NCI-H1417 (cell line): ENCODE measurements at places on chromosomes 4 and X.

GRCh38 chr4:184628103-184628502 is 21.1 kb downstream of the CASP3 start:
- DNase-seq: no peak

DNA sequence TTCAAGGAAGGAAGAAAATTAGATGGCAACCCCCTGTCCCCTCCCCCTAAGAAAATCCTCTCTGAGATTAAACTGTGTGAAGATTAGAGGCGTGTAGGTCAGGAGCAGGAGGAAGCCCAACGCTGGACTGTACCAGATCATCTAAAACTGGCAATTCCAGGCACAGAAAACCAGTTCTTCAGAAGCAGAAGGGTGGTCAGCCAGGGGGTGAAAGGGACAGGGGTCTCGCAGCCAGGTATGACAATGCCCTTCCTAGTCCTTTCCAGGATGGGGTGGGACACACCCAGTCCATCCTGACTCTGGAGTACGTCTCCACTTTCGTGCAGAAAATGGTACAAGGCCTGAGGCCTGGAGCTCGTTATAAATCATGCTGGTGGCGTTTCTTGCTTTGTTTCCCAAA is 3.3 kb upstream of the RHOH start:
- no peak for DNase-seq

DNA sequence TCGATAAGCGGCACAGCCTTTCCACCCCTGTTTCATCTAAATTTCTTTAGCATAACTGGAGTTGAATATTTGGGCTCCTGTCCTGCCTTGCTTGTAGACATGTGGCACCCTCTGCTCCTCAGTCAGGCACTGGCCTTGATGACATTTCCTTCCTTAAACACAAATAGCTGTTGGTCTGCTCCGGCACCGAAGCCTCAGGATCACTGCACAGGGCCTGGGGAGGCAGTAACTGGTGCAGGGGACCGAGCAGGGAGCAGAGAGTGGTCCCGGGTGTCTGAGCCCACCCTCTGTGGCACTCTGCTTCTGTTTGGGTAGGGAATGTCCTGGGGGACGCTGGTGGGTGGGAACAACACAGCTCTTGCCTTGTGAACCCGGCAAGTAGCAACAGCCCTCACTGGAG is 13.6 kb downstream of the RGS12 start:
- no peak for DNase-seq

- DNase-seq: no peak
Observed at GRCh38 chrX:48511560-48511959, 2.8 kb downstream of the PORCN start.

DNA sequence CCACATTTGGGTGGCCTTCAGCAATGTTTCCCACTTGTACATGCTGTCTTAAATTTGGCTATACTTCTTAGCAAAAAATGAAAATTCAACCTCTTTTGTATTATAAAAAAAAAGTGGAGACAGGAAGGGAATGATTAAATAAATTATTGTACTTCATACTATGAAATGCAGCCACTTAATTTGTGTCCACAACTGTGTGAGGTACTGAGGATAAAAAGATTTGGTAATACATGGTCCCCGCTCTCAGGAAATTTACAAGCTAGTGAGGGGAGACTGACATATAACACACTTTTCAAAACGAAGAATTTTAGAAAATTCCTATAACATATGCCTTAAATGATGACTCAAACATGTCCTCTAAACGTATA is 105.0 kb downstream of the HNRNPD start:
- no peak for DNase-seq

- no peak for DNase-seq
Observed at GRCh38 chr4:96016634-96017299, 176.9 kb downstream of the PDHA2 start.

DNA sequence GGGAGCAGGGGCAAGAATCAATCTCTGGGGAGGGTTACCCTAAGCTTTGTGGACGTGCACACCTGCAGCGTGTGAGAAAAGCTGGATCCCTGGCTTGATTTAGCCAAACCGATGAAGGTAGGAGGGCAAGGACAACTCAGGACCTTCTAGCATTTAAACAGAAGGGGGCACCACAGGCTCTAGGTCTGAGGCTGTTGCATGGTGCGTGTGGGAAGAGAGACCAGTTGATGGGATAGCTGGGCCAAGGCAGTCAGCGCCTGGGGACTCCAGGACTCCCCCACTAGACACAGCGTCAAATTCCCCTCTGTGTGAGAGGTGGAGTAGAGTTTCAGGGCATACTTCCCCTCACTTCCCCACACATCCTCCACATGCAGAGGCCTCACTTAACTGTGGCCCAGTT is 4.3 kb downstream of the GABRQ start:
- DNase-seq: no peak

DNA sequence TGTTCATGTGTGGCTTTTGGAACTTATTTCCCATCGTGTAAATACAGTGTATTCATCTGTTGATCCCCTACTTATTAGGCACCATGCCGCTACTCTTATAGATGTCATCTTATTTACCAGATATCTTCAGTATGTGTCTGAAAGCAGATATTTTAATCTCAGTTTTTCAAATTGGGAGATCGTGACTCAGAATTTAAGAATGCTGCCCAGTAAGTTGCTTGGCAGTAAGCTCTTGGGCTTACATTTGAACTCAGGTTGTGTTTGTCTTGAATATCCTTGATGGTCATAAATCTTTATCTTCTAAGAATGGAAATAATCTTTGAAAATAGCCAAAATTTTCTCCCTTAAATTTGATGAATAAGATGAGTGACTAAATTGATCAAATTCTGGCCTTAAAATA is 45.9 kb upstream of the RPA4 start:
- no peak for DNase-seq

- DNase-seq: no peak
Observed at GRCh38 chr4:33737726-33738125, 2506.6 kb downstream of the ARAP2 start.

DNA sequence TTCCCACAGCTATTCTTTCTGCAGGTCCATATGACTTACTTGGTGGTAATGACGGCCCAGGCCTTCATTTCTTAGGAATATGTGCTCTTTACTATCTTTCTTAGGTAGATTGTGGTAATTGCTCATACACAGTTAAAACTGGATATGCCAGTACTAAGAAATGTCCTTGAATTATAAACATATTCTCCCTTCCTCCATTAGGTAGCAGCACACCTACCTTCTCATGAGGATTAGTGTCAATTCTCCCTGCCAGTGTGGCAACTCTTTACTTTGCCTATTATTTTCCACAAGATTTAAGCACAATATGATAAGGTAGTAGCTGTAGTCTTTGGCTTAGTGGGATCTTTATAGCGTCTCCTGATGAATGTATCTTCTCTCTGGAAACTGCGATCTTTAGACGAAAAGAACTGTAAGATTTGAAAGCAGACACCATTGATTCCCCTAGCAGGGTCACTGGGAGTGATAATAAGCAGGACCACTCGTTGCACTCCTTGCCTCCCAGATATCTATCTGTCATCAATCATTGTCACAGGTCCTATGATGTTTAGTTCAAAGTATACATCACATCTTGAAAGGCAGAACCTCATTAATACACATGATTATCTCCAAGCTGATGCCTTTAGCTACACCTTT is 1240.7 kb downstream of the C4orf33 start:
- peak; percentile 18 for DNase-seq

DNA sequence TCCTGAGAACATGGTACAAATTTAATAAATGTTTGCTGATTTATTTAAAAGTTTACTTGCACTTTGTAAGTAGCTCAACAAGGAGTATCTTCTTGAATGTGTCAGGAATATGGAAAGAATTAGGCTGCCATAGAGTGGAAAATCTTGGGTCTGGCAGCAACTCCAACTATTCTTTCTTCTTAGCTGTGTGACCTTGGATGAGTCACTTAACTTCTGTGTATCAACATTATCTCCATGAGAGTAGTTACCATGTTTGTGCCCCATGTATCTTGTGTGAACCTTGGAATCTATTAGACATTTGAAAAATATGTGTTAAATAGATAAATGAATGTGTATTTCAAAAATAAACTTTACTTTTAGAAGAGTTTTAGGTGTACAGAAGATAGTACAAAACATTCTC is 348.8 kb downstream of the GBA3 start:
- no peak for DNase-seq

DNA sequence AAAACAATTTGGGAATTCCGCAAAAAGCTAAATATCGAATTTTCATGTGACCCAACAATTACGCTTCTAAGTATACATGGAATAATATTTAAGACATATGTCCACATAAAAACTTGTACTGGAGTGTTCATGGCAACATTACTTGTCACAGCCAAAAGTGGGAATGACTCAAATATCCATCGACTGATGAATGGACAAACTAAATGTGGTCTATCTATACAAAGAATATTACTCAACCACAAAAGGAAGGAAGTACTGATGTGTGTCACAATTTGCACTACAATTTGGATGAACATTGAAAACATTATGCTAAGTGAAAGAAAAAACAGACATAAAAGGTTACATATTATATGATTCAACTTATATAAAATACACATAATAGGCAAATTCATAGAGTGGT is 71.9 kb downstream of the AFF2 start:
- DNase-seq: no peak

DNA sequence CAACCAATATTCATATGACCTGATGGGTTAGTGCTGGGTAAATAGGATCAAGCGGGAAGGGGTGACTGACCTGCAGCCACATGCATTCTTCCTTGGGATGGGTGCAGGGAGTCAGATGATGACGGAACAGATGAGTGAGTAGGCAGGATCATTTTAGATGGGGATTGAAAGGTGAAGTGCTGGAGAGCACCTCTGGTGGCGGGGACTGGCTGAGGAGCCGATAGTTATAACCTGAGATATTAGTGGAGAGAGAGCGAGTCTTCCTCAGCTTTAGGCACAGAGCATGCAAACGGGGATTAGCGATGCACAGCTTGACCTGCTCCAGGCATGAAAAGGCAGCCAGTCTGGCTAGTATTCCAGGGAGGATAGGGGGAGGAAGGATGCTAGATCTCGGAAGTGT is 99.1 kb downstream of the AFF1 start:
- no peak for DNase-seq

DNA sequence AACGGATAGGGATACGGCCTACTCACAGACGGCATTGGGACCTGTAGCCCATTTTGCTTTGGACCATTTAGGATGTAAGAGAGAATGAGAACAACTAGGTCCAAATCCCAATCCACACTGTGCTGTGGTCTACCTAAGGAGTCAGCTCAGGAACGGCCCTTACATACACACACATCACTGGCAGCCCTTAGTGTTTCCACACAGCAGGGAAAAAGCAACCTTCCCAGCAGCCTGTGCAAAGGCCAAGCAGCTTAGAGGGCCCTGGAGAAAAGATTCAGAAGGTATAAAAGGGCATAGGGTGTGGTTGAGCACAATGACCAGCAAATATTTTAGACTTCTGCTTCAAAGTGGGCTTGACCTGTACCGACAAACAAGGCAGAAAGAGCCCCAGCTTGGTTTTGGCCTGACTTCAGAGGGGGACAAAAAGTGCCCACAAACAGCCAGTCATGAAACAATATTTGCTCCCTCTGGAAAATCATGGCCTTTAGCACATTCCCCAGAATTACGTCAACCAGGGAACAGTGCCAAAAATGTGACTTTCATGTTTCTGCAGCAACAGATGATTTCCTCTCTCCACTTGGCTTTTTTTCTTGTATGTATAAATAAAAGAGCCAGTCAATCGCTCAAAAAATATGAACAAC is 359.5 kb upstream of the FGF16 start:
- DNase-seq: no peak

GRCh38 chr4:62543002-62543401 is 1342.9 kb downstream of the ADGRL3 start:
- DNase-seq: no peak

DNA sequence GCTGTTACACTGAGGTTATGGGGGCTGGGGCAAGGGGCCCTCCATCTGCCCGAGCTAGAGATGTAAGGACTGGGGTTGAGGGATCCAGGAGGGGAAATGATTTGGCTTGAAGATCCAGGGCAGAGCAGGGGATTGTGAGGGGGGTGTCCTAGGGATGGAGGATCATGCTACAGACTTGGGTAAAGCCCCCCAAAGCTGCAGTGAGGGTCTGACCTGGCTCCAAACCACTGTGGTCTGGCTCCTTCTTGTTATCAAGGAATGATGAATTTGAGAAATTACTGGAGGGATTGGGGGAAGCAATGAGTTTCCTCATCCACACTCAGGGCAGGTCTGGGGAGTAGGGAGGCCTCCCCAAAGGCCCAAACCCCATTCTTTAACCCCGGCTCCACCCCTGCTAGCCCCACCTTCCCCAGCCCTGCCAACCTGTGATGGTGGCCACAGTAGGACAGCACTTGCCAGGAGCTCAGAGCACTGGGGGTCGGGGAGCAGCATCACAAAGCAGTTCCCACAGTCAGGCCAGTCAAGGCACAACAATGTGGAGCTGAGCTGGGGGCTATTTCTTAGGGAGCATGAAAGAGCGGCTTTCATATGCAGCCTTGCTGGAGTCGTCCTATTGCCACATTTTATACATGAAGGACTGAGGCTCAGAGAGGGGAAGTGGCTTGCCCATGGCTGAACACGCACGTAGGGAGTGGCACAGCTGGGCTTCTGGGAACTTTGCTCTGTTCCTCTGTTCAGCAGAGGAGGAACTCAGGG is 165.5 kb downstream of the EFNB1 start:
- DNase-seq: no peak

- no peak for DNase-seq
Observed at GRCh38 chr4:35820003-35820402, 424.3 kb downstream of the ARAP2 start.

GRCh38 chr4:57496697-57497471 is 386.7 kb upstream of the IGFBP7 start:
- DNase-seq: no peak

GRCh38 chrX:1877780-1878179 is 262.9 kb downstream of the ASMT start:
- DNase-seq: no peak

- no peak for DNase-seq
Observed at GRCh38 chr4:122027203-122027602, 75.3 kb upstream of the TRPC3 start.

GRCh38 chr4:88820698-88821415 is 123.2 kb upstream of the NAP1L5 start:
- peak; percentile 59 for DNase-seq

- DNase-seq: no peak
Observed at GRCh38 chr4:6404611-6405396, 67.6 kb downstream of the PPP2R2C start.

- no peak for DNase-seq
Observed at GRCh38 chr4:56641494-56642051, 39.5 kb downstream of the HOPX start.

GRCh38 chr4:1459081-1459721 is 53.0 kb upstream of the NKX1-1 start:
- no peak for DNase-seq

GRCh38 chr4:185849664-185850550 is 37.9 kb upstream of the SORBS2 start:
- no peak for DNase-seq
